ENCODE measurements at places on chromosomes 2 and 18.

DNA sequence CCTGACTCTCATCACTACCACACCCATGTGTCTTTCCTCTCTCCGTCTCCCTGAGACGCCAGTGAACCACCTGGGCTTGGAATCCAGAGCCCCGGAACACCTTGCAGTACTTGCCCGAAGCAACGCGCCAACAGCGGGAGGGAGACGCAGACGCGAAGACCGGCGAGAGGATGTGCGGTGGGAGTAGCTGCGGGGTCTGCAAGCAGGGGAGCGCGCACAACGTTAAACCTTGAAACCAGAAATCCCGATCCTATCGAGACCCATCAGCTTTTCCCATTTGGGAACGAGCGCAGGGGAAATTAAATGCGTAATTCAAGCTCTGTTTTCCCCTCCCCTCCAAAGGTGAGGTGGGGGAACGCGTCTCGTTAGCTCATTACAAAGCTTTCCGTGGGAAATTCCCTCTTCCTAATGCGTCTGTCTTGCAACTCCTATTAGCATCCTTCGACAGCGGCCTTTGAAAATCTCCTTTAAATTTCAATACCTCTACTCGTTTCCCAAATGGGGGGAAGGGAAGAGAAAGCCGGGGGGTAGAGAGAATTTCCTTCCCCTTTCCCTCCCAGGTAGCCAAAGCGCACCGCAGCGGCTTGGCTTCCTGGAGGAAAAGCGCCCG lies 421 bp upstream of the CNTNAP5 start:
- DNase-seq = no peak

GRCh38 chr2:230226051-230226551 lies 565 bp downstream of the SP140 start:
- DNase-seq = no peak

GRCh38 chr18:48581206-48581605 lies 42.4 kb downstream of the CTIF start:
- DNase-seq = no peak

GRCh38 chr2:240219208-240219890 lies 78.9 kb upstream of the OTOS start:
- no peak for DNase-seq

GRCh38 chr18:11119959-11120587 lies 29.3 kb downstream of the PIEZO2 start:
- DNase-seq = no peak

GRCh38 chr2:55309446-55309845 lies 40.4 kb upstream of the MTIF2 start:
- DNase-seq = no peak

DNA sequence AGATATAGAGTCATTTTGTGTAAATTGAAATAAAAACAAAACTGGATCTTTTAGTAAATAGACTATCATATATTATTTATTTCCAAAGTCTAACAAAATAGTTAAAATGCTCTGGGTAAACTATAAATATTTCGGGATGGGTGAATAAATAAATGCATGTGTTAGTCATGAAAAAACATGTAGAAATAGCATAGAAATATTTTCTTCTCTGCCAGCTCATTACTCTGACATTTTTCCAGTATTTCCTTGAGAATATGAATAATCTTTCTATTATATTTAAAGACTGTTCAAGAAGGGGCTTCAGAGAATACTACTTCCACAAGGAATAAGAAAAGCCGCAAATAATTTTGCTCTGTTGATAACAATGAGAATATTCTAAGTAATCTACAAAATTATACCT lies 880.4 kb downstream of the TRIB2 start:
- DNase-seq = no peak

- DNase-seq = no peak
Observed at GRCh38 chr2:176268976-176269318, 295 bp upstream of the MTX2 start.

DNA sequence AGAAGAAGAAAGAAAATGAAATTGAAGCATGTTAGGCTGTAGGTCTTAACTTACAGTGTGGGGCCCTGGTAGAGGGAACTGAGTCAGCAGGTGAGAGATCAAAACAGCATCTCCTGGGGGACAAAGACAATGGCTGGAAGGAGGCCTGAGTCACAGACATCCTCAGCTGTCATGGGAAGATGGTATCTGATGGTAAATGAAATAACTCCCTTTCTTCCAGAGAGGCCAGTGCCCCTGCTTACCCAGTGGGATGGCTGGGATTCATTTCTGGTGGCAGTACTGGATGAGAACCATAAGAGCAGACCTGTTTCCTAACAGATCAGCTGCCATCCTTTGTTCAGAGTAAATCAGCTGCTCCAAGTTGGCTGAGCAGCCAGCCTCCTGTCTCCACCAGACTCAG lies 251.3 kb upstream of the EPAS1 start:
- no peak for DNase-seq

- DNase-seq = no peak
Observed at GRCh38 chr2:117774716-117775115, 39.8 kb upstream of the DDX18 start.

DNA sequence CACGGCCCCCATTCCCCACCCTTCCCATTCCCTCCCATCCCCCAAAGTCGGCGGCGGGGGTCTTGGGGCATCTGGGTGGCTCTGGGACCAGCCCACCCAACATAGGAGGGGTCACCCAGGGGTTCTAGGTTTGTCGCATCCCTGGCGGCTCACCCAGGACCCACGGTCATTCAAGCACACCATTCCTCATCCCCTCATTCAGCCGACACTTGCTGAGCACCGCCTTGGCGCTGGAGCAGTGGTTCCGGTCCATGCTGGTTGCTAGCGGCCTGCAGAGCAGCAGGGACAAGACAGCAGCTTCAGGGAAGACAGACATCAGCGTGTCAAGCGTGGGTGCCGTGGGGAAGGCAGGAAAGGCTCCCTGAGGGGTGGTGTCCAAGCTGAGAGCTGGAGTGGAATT lies 50.5 kb upstream of the OTOS start:
- DNase-seq = no peak

DNA sequence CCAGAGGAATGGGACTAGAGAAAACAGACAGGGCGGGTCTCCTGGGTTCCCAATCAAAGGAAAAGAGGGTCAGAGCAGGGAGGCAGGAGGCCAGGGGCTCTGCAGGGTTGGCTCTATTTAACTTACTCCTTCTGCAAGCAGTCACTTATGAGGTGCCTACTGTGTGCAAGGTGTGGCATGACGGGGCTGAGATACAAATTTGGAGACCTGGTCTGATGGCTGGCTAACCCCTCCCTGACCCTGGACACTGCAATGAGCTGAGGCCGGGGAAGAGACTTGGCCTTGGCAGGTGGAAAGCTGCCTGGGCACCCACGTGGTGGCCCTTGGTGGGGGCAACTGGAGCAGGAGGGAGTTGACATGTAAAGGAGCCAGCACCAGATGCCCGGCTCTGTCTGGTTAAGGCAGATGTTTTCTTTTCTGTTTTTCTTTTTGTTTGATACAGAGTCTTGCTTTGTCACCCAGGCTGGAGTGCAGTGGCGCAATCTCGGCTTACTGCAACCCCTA lies 148.5 kb upstream of the GATA6 start:
- no peak for DNase-seq

DNA sequence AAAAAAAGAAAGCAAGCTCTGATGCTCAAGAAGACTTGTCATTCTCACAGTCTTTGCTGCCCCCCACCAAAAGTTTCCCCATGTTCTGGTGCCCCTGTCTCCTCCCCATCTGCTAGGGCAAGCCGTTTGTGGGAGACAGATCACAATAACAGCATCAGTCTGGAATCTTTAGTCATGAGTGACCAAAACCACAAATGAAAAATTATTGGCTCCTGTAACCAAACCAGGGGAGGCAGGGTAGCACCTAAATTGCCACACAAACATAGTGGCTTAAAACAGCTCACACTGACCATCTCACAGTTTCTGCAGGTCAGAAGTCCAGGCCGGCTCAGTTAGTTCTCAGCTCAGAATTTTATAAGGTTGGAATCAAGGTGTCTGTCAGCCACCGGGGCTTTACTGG lies 9.1 kb upstream of the B3GNT7 start:
- DNase-seq = no peak

DNA sequence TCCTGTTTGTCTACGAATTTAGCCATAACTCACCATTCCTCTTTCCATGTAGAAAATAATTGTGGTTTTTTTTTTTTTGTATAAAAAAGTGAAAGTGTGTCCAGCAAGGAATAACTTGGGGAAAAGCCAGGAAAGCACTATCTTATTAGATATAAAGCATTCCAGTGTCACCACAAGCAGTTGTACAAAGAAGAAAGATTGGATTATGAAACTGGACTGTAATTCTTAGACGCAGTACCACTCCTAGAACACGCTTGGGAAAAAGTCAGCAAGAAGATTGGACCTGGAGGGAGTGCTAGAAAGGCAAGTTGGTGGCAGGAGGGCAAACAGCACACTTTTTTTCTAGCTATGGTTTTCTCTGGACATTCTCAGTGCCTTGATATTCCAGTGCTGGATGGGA lies 186.7 kb downstream of the PARD3B start:
- DNase-seq = no peak

All from NCI-H2107 (cell line).